Suppressor macrophage treated with lipopolysaccharide for 4 hours (primary cell): ENCODE measurements at places on chromosomes 12 and 14.

DNA sequence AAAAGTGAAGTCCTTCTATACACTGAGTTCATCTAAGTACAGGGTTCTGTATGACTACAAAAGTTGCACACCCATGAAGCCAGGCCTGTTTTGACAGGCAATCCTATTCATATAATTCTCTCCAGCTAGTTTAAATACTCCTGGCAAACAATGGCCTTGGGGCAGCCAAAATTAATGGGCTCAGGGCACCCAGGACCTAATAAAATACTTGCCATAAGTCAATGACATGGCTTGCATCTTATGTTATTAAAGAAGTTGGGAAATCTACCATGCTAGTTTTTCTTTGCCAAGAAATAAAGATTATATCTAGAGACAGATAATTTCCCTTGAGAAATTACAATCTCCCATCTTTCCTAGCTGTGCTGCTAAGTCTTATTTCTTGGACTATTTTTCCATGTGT, 11.1 kb upstream of the TMTC1 start:
- no peak for DNase-seq

- DNase-seq = no peak
Observed at GRCh38 chr14:72008666-72009065, 76.4 kb downstream of the RGS6 start.

DNA sequence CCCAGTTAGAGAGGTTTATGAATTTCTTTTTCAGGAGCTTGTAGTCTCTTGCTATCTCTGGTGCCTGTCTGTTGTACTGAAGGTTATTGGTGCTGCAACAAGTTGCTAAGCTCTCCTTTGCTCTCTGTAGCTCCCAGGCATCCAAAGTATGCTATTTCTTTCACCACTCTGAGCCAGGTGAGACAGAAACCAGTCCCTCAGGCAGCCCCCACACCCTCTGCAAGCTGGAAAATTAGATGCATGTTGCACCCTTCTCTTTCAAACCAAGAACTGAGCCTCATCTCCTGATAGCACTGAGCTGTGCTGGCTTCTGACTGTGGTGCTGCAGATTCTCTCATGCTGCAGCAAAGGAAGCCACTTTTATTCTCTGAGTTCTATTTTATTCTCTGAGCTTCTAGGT, 9.6 kb upstream of the TRIM9 start:
- no peak for DNase-seq

- DNase-seq = no peak
Observed at GRCh38 chr14:98244162-98244948, 1027.6 kb downstream of the BCL11B start.

- no peak for DNase-seq
Observed at GRCh38 chr14:95497561-95498011, 18.9 kb downstream of the SYNE3 start.

- DNase-seq = peak; percentile 71
Observed at GRCh38 chr14:34331728-34332623, 130.1 kb downstream of the SPTSSA start.

DNA sequence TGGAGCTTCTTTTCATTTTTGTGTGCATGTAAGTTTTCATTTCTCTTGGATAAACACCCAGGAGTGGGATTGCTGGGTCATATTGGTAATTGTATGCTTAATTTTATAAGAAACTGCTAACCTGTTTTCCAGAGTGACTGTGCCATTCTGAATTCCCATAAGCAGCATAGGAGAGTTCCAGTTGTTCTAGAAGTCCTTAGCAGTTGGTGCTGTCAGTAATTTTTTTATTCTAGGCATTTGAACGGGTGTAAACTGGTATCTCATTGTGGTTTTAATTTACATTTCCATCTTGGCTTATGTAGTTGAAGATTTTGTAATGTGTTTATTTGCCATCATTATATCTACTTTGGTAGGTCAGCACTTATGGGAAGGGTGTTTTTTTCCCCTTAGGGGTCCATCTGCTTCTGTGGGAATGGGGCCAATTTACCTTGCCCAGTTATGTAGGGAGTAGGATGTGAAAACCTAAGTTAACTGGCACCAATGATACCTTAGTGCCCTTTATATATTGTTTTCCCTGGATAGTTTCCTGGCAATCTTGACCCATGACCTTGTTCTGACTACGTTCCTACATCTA, 202.9 kb downstream of the AKAP6 start:
- DNase-seq = no peak

- DNase-seq = no peak
Observed at GRCh38 chr12:92695577-92695976, 7.2 kb upstream of the PLEKHG7 start.

DNA sequence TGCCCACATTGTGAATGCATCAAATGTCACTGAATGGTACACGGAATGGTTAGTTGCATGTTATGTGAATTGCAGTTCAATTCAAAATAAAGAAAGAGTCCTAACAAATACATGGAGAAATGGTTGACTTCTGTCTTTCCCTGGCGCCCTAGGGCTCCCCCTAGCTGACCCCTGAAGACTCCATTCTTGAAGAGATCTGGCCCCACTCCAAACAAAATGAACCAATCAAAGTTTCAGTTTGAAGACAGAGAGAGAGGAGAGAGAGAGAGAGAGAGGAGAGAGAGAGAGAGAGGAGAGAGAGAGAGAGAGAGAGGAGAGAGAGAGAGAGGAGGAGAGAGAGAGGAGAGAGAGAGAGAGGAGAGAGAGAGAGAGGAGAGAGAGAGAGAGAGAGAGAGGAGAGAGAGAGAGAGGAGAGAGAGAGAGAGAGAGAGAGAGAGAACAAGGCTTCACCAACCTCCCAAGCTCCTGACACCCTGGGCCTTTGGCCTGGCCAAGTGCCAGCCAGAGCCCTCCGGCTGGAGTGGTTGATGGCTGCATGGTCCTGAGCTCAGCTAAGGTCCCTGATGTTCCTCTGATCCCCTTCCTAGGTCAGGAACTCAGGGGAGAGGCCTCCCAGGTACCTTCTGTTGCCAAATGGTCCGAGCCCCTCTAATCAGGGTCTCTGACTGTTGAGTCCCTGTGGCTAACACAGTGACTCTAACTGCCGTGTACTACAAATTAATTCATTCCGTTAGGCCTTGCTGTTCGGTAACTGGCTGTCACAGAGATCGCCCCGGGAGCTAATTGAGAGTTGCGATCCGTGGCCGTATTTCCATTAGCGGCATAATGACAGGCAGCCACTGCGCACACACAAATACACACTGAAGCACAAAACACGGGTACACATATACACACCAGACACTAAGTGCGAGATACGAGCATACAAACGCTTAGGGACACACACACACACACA, 188.8 kb downstream of the ESRRB start:
- DNase-seq = no peak

- no peak for DNase-seq
Observed at GRCh38 chr12:62284749-62285148, 24.5 kb downstream of the USP15 start.

- peak; percentile 17 for DNase-seq
Observed at GRCh38 chr14:78519863-78520262, 349.7 kb downstream of the NRXN3 start.

DNA sequence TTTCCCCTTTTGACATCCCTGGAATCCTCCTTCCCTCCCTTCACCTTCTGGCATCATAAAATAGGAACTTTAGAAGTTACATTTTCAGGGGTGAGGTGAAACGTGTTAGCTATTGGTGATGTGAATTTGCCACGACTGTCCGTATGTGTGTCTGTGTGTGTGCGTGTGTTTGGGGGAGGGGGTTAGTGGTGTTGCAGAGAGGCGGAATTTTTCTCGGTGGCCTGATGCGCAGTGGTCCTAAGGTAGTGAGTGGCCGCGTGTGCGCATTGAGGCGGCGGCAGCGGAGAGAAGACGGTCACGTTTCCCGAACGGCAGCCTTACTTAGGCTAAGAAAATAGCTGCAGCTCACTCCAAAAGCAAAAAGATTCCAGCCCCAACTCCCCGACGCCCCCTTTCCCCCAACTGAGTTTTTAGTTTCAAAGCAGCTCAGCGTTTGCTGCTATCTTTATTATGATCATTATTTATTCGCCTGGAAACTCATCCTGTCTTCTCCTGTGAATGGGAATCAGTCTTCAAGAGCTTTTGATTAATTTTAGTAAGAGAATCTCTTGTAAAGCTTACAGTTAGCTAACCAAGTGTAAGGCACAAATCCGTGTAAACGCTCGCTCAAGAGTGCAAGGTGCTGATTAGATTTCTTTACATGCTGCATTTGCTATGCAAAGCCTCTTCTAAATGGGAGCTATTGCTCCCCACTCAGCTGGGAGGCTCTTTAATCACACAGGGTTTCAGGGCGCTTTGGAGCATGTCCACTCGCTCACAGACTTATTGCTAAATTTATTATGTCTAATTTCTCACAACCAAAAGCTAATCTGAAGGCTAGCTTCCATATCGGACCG, 4.7 kb downstream of the FLRT2 start:
- DNase-seq = peak; percentile 6

GRCh38 chr12:39012870-39013269, 107.5 kb upstream of the CPNE8 start:
- no peak for DNase-seq

- no peak for DNase-seq
Observed at GRCh38 chr14:72550513-72550912, 343.4 kb downstream of the DPF3 start.

DNA sequence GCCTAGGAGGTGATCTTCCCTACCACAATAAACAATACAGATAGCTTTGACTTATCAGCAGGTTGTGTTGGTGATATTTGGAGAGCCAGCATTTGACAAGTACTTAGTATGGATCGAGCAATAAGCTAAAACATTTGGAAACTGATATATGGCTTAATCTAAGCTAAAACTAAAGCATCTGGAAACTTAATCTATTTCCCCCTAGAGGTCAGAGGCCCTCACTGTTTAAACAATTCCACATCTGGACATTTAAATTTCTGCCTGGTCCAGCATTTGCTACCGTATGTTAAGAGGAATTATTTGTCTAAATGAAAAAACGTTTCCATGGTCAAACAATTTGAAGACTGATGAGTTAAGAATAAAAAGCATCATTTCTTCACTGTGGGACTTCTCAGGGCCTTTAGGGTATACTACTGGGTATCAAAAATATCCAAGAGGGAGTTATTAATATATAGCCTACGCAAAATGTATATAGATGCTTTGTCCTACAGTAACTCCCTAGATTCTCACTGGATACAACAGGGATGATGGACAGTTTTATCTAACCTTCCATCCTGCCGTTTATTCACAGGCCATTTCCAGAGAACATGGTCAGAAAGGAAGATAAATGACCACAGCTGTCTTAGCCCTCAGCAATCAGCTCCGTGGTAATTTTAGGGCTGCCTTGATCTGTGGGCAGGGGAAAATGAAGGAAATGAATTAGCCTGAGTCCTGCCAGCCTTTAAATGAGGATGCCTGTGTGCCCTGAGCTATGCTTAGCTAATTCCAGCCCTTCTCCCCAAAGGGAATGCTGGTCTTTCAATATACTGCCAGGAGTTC, 135.4 kb upstream of the NUDT4 start:
- DNase-seq = no peak

DNA sequence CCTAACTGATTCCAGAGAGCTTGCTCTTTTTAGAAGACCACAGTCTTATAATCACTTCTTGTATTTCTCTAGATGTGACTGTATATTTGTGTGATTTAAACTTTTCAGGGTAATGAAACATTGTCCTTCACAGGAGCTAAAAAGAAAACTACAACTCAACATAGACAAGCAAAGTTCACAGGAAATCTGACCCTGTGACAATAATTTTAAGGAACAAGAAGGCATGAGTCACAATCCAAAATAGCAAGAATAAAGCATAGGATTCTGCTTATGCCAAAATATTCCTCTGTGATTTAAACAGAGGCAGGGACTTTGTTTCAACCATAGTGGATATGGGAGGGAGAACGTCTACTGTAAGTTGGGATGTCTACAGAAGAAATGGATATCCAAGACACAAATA, 44.3 kb downstream of the GPR65 start:
- DNase-seq = peak; percentile 78

DNA sequence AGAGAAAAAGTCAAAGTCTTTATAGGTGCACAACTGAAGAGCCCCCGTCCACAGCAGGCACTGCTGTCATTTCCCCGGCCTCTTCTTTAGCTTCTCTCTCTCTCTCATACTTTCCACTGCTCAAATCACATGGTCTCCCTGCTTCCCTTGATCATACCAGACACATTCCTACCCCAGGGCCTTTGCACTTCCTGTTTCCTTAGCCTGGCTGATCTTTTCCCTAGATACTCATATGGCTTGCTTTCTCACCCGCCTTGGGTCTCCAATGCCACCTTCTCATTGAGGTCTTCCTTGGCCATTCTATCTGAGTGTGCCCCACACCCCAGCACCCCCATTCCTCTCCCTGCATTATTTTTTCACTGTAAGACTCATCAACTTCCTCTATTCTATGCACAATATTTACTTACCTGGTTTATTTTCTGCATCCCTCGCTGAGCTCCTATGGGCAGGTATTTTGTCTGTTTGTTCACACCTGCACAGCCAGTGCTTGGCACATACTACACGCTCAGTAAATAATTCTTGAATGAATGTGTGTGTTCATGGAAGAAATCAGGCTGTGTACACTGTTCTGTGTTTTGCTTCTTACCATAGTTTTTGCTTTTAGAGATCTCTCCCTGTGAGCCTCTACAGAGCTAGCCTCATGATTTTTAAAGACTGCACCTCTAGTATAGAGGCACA, 31.9 kb downstream of the SERPINA1 start:
- DNase-seq = peak; percentile 21

GRCh38 chr14:36317650-36318049, 2.8 kb downstream of the MBIP start:
- no peak for DNase-seq

DNA sequence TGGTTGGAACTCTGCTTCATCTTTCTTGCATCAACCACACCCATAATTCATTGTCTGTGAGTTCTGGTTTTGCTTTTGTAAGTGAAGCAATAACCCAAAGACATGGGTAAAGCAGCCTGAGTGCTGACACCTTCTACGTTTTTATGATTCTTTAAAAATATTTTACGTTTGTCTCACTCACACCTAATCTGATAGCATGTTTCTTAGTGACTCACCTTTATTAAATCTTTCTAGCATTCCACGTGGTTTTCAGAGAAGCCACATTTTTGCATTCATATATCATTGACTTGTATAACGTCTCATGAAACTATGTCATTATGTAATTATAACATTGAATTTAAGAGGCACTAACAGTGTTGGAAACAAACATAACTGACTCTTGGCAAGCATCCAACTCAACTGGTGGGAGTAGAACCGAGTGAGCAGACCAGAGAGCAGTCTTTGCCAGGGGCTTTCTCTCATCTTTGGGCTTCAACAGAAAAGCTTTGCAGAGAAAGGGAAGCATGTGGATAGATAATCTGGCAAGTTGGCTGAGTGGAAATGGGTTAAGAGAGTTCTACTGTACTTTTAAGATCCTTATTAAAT, 118.8 kb downstream of the TPH2 start:
- no peak for DNase-seq

DNA sequence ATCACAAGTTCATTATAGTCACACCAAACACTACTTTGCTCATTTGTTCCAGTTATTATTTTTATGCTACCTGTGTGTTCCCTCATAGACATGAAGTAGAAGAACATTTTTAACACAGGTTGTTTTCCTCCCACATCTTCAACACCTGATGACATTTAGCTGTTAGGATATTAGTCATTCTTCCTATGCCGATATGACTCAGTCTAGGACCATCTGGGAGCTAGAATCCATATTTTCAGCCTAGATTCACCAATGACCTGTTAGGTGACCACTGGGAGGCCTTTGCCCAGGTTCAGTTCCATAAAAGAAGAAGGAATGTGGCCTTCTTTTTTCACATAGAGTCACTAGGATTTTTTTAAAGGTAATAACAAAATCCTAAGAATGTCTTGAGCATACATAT, 222.8 kb downstream of the C12orf42 start:
- no peak for DNase-seq

GRCh38 chr12:43848226-43848507, 12.3 kb downstream of the TMEM117 start:
- no peak for DNase-seq
